WTC11 (cell line): ENCODE measurements at places on chromosomes 7 and 10.

- DNase-seq: no peak
Observed at GRCh38 chr10:98338318-98338717, 70.3 kb upstream of the LOXL4 start.

GRCh38 chr10:29710128-29710527 is 75.4 kb upstream of the SVIL start:
- DNase-seq: no peak

DNA sequence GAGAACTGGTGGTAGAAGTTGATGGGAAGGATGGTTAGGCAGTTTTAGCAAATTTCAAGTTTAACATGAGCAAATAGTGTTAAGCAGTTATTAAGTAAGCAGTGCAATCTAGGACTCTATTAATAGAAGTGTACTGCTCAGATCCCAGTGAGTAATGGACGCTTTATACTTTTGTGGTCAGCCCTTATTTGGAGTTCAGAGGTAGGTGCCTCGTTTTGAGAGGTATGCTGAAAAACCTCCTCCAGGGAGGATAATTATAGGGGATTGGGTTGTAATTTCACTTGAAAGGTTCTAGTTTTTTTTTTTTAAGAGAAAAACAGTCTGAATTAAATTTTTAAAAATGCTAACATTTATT is 33.5 kb upstream of the CCDC7 start:
- no peak for DNase-seq

GRCh38 chr10:26792758-26793495 is 67.8 kb downstream of the ABI1 start:
- DNase-seq: no peak

DNA sequence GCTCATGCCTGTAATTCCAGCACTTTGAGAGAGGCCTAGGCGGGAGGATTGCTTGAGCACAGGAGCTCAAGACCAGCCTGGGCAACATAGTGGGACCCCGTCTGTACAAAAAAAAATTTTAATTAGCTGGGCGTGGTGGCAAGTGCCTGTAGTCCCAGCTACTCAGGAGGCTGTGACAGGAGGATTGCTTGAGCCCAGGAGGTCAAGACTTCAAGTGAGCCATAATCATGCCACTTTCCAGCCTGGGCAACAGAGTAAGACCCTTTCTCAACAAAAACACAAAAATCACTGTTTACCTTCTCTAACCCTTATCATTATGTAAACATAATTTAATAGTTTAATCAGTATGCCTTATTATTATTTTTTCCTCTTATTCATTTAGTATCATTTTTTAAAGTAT is 44.5 kb downstream of the GBF1 start:
- no peak for DNase-seq

GRCh38 chr10:18000601-18001000 is 48.9 kb downstream of the SLC39A12 start:
- no peak for DNase-seq

- DNase-seq: no peak
Observed at GRCh38 chr10:271201-271600, 135.9 kb downstream of the ZMYND11 start.

- DNase-seq: no peak
Observed at GRCh38 chr7:149500910-149501309, 3.3 kb upstream of the ZNF746 start.

DNA sequence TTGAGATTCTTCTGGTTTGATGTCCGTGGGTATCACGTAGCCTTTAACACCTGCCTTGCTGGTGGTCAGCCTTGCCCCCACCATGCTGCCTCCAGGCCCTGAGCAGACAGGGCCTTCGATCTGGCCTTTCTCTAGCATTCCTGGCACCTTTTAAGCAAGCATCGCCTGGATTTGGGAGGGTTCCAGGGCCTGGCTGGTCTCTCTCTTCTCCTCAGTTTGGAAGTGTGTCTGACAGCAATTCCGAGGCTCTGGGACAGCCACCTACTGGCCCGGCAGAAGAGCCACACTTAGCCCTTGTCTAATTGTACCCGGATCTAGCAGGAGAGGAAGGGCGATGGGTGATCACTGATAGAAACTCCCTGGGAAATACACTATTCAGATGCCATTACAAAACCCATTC is 441.3 kb upstream of the MKI67 start:
- no peak for DNase-seq

DNA sequence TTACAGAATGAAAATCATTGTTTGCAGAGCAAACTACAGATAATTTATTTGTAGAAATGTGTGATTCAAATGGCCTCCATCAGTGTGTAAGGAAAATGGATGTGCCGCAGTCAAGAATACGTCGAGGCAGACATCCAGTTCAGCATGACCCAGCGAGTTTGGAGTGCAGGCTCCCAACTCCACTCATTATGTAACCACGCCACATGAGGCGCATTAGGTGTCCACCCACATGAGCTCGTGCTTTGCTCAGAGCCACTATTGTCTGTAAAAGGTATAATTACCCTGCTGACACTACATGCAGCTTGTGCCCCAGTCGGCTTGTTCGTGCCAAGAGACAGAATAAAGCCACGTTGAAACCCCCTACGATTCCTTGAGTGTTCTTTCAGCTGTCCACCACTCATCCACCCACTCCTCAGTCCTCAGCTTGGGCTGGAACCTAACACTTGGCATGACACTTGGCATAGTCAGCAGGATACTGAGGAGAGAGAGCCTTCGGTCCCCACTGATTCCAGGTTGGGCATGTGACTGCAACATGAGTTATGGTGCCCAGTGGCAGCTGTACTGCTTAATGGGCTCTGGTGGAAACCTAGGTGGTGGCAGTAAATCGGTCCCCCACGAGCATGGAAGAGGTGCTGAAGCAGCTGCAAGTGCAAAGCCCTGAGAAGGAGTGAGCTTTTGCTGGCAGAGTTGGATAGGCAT is 102.7 kb downstream of the BICC1 start:
- no peak for DNase-seq
